Myocyte (in vitro differentiated cells): ENCODE measurements at places on chromosomes 4 and X. TPM values are rescaled to one million over a fixed set of nuclear protein-coding genes. Genes with fewer than 3 reads are reported as not detected.

UGT2B10 gene
- not detected in 2 replicates for total RNA-seq

RHOXF2B gene
- total RNA-seq, result not detected in 2 replicates

RBMXL3 gene
- not detected in 2 replicates for total RNA-seq

GAGE12F gene
- not detected in 2 replicates for total RNA-seq

OTUD6A gene
- total RNA-seq, result not detected in 2 replicates

DCAF12L2 gene
- not detected in 2 replicates for total RNA-seq

ITM2A gene
- total RNA-seq, result 0.21 TPM in 1 of 2 replicates, not detected in the other

PAGE2B gene
- not detected in 2 replicates for total RNA-seq

P2RY10 gene
- not detected in 2 replicates for total RNA-seq

MID1 gene
- 11.0 and 18.4 TPM in 2 replicates for total RNA-seq

SULT1E1 gene
- not detected in 2 replicates for total RNA-seq

NR0B1 gene
- total RNA-seq, result 0.42 TPM in 1 of 2 replicates, not detected in the other

FAAH2 gene
- 1.0 TPM in 1 of 2 replicates, not detected in the other for total RNA-seq
